ENCODE measurements at places on chromosomes 7 and 10. TPM values are rescaled to one million over a fixed set of nuclear protein-coding genes. Genes with fewer than 3 reads are reported as not detected.

CACNB2 gene
- 10.6 TPM for total RNA-seq

AIFM2 gene
- 4.9 TPM for total RNA-seq

ABCC2 gene
- total RNA-seq = 0.41 TPM

TFPI2 gene
- 0.41 TPM for total RNA-seq

IKZF1 gene
- total RNA-seq = 1.2 TPM

TMEM270 gene
- total RNA-seq = not detected

AKR1C2 gene
- 39.5 TPM for total RNA-seq

TASOR2 gene
- 102 TPM for total RNA-seq

CDNF gene
- total RNA-seq = 0.82 TPM

DNA sequence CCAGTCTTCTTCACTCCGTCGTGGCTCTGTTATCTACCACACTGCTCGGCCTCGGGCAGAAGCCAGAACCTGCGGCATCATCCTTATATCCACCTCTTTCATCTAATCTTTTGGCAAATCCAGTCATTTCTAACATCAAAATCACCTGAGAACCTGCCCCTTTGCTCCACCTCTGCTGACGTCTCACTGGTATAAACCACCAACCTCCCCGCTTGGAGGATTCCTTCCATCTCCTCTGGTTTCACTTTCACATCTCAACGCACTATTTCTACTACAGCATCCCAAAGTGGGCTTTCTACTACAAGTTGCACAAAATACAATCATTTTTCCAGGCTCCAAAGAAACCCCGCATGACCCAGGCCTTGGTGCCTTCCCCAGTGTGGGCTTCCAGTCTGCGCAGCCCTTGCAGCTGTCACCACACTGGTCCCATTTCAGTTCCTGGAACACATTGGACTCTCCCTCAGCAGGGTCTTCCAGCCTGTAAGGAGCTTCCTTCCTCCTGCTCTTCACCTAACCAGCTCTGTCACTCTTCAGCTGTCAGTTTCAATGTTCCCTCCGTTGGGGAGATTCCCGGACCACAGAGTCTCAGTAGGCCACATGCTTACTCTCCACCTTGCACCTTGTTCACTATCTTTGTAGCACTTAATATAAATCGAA lies 85.0 kb downstream of the PRKCQ start:
- DNase-seq = no peak

GRCh38 chr10:89369156-89370105 lies 8.4 kb upstream of the IFIT1B start:
- DNase-seq = no peak

DNA sequence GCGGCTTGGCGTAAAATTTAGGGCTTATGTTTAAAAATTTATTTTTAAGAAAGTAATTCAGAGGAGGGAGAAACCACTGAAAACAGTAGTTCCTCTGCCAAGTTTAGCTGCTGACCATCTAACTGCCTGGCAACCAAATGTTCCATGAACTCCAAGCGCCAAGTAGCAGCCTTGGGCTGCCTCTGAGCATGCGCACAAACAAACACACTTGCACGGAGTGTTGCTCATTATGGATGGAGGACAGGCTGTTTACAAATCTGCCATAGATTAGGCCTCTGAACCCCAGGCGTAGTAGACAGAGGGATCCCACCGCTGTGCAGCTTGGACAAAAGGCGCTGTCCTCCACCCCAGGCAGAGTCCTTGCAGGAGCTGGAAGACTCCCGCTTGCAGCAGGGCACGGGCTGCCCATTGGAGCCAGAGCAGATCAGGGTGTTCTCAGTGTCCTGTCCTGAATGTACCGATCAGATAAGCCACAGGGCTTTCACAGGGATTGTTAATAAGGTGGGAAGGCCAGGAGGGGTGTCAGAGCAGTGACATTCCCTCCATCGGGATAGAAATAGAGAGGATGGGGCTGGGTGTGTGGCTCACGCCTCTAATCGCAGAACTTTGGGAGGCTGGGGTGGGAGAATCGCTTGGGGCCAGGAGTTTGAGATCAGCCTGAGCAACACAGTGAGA lies 47.7 kb upstream of the LYZL1 start:
- DNase-seq = no peak

DNA sequence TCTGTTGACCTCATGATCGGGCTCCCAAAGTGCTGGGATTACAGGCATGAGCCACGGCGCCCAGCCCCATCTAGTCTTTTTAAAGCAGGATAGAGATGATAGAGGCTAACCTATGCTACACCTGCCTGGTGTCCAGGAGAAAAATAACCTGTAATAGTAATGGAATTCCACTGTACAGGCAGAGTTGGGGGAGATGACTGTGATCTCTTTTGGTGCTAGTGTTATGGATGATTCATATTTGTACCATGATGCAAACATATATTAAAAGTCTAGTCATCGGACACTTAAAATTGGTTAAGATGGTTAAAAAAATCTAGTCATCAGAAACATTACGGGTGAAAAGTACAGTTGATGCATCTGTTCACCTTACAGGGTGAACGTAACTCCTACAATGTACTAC lies 6.1 kb upstream of the SAR1A start:
- DNase-seq = no peak

GRCh38 chr7:105106473-105106872 lies 92.5 kb downstream of the KMT2E start:
- DNase-seq = no peak

DNA sequence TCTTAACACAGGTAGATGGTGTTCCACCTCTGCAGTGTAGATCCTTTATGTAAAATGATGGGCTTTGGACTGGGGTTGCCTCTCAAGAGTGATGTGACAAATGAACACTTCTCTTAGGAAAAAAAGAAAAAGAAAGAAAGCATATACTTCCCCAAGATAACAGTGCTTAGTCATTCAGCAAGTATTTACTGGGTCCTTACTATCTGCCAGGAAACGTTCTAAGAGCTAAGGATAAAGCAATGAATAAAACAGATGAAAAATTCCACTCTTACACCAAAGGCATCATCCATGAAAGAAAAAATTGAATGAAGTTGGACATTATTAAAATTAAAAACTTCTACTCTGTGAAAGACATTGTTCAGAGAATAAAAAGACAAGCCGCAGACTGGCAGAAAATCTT lies 177.3 kb downstream of the C7orf25 start:
- DNase-seq = no peak

DNA sequence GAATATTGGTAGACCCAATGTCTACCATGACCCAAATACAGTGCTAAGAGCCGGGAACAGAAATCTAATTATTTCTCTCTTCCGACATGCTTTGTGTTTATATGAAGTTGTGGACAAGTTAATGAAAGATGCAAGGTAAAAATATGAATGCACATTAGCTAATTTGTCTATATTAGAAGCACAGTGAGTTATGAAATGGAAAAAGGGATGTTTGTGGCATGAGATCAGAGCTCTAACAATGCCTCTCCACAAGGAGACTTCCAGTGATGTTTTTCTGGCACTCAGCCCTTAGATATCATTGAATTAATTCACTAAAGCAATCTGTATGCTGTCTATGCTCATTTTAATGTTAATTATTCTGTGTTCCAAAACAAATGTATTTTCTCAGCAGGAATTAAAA lies 897.2 kb downstream of the CNTNAP2 start:
- no peak for DNase-seq

- DNase-seq = no peak
These were observed 313.6 kb downstream of the ADARB2 start for GRCh38 chr10:1423676-1424253.

DNA sequence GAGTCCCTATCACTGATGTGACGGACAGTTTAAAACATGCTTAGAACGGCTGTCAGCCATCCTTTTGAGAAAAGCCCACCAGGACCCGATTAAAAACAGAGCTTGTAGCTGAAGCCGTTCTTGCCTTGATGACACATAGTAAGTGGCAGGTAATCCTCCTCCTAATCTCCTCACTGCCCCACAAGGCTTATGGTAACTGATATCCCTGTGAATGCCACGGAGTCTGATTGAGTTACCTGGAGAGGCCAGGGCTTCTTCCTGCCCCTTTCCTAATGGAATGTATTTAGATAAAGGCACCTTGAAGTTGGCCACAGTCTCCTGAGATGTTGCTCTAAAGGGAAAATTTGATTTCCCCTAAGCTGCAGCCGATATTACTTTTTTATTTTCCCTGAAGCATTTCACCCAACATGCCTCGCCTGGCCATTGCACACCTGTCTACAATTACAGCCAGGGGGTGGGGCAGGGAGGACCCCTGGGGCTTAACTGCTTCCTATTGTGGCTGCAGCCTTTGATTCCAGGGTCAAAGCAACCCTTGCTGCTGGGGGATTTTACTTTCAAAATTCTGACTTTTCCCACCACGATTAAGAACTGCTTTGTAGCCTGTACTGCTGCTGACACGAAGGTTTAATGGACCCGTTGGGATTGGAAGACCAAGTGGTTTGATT lies 169.0 kb upstream of the GPR26 start:
- no peak for DNase-seq

GRCh38 chr7:101315336-101315735 lies 6.3 kb downstream of the IFT22 start:
- DNase-seq = no peak

GRCh38 chr7:109235316-109235715 lies 665.6 kb downstream of the DNAJB9 start:
- no peak for DNase-seq

GRCh38 chr10:117699436-117700075 lies 157.0 kb downstream of the EMX2 start:
- DNase-seq = no peak

DNA sequence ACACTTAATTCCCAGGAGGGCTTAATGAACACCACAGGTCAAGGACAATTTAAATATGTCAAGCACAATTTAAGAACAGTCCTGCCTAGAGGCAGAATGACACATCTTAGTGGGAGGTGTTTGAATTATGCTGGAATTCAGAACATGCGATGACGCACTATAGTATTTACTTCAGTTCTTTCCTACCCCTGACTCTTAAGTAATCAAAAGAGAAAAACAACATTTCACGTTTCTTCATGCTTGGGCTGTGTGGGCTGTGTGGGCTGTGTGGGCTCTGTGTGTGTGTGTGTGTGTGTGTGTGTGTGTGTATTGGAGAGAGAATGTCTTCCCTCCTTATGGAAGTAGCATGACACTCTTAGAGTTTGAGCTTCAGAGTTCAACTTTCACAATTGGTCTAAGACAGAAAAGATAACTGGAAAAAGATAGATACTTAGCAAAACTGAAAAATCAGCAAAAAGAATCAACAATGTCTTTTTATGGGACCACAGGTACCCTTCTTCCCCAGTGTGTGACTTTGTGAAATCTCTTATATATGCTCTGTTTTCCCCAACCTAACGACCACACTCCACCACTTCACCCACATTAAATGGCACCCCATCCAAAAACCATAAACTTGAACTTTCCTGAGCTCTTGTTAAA lies 33.7 kb upstream of the CABCOCO1 start:
- DNase-seq = no peak

DNA sequence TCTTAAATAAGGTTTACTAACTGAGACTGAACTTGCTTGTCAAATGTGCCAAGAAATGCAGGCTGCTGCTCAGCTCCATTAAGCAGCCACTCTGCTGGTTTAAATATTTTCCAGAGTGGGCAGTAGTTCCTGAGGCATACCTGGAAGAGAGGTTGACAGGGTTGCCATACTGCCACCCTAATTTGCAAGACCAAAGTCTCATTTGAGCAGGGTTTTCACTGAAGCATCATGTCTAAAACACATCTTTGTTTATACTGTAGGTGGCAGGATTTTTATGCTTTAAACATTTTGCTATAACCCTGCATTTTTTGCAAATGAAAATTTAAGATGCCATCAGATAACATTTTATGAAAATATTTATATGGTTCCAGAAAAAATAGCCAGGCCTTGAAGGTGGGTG lies 618.0 kb upstream of the LRRTM3 start:
- no peak for DNase-seq

DNA sequence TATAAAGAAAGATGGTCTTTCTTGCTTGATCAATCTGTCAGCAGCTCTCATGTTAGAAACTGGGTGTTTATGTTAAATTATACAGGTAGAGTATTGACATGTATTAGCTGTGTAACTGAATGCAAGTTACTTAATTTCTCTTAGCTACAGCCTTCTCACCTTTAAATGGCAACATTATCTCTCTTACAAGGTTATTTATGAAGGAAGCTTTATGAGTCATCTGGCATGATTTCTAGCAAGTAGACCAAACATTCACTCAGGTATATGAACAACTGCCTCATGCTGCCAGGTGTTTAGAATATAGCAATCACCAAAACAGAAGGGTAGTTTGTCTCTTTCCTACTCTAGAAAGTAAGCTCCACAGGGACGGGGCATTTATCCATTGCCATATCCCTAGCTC lies 8.5 kb downstream of the ARL4A start:
- no peak for DNase-seq

DNA sequence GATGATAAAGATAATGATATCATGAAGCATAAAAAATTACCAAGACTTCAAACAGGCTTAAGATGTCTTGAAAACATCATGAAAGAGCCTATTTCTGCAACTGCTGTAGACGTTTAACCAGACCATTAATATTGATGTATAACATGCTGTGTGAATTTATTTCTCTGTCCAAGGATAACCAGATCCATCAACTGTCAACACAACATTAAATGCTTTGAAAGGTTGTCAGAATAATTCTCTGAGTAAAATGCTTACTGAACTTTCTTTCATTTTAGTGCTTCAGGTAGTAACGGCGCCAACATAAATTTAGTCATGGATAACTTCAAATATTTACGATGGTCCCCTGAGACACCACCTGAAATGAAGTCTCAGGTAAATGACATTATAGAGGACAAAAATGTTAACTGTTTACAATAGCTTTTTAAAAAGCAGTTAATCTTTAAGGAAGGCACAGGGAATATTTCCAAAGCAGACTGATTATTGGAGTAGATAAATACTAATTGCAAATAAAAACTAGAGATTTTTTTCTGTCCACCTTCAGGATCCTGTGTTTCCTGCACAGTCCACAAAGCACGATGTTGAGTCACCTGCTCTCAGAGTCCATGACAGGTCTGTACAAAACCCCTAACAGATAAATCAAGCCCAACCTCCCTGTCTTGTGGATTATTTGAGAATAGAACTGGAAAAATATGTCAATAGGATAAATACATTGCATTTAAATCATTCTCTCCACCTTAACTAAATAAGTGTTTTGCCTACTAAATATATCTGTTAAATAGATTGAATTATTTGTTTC lies 1213.2 kb downstream of the XPNPEP1 start:
- no peak for DNase-seq

DNA sequence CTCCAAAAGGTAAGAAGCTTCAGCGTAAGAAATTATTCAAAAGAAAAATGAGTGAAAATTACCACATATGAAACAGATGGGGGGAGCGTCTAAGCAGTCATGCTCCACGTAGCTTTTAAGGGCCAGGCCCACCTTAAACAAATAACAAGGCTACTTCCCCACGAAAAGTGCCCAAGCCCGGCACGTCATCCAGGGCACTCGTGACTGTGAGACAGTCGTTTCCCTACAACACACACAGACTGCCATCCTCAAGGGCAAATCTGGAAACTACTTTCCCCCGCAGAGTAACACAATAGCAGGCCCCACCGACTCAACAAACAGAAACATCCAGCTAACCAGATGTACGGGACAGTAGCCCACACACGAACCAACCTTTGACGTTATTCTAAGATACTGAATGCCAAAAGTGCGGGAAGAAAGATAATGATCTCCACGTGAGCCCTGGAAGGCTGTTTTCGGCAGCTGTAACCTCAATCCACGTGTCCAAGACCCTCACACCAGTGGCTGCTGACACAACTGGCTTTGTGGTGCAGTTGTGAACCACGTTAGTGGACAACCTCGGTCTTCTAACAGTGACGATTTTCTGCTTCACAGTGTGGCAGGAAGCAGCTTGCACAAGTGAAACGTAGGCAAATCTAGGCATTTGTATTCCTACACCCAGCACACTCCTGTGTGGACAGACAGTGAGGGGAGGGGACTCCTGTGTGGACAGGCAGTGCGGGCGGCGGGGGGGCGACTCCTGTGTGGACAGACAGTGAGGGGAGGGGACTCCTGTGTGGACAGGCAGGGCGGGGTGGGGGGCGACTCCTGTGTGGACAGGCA lies 251.7 kb downstream of the ZMYND11 start:
- DNase-seq = no peak

- no peak for DNase-seq
These were observed 2.8 kb upstream of the LRMDA start for GRCh38 chr10:75428434-75429158.

Data from frontal cortex (tissue), 4 donors.